ACHN (cell line): ENCODE measurements at places on chromosomes 4 and X.

DNA sequence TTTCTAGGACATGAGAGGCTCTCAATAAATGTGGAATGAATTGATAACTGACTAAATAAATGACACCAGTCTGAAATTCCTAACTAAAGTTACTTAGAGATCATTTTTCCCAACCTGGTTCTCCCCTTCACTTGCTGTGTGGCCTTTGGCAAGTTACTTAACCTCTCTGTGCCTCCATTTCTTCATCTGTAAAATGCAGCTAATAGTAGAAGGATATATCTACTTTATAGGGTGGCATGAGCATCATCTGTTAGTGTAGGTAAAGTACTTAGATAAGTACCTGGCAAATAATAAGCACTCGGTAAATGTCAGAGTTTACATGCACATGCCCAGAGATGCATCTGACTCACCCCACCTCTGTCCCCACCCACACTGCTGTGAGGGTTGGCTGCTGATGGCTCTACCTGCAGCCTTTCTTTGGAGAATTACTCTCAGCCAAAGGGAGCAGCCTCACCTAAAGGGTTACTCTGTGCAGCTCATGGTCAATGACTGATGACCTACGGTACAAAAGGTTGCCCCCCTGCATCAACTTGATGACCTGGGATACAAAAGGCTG, 139.3 kb downstream of the CHIC2 start:
- no peak for DNase-seq

DNA sequence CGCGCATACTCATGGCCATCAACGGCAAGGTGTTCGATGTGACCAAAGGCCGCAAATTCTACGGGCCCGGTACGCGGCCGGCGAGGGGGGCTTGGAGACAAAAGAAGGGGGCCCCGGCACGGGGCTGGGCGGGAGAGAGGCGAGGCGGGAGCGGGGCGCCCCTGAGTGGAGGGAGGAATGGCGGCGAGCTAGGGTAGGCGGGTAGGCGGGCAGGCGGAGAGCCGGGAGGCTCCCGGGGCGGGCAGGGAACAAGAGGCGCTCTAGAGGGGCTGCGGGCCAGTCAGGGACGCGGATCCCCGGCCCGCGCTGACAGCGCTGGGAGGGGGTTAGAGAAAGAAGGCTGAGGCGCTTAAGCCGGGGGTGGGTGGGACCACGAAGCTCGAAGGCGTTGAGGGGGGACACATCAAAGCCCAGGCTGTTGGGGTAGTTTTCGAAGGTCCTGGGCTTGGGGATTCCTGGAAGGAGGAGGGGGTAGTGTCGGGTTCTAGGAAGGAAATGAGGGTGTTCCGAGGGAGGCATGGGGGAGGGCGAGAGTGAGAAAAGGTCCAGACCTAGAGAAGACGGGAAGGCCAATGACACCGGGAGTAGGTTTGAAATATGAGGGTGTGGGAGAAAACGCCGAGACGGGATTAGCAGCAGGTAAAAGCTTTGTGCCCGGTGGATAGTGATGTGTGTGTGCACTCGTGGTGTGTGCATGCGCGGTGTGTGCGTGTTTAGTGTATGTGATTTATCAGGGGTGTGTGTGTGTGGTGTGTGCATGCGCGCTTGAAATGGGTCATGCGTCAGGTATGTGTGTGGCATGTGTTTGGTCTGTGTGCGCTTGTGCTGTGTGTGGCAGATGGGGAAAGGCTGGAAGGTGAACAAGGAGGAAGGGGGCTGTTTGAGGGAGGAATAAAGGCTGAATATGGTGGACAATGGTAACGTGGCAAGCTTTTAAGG, 807 bp downstream of the PGRMC1 start:
- peak; percentile 28 for DNase-seq

DNA sequence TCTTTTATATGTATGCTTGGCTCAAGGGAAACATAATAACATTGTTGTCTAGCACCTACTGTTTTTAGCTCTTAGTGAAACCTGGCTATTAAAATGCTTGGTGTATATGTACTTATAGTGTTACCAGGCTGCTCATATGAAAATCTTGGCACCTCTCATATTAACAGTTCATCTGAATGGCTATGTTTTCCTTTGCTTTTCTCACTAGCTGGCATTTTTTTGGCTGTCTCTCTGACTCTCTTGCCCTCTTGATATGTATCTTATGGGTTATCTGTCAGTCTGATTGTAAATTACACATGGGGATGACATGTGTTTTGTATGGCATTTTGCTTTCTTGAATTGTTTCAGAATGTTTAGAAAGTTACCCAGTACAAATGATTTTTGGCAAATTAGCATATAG, 158.0 kb downstream of the ARHGAP24 start:
- DNase-seq, result no peak

DNA sequence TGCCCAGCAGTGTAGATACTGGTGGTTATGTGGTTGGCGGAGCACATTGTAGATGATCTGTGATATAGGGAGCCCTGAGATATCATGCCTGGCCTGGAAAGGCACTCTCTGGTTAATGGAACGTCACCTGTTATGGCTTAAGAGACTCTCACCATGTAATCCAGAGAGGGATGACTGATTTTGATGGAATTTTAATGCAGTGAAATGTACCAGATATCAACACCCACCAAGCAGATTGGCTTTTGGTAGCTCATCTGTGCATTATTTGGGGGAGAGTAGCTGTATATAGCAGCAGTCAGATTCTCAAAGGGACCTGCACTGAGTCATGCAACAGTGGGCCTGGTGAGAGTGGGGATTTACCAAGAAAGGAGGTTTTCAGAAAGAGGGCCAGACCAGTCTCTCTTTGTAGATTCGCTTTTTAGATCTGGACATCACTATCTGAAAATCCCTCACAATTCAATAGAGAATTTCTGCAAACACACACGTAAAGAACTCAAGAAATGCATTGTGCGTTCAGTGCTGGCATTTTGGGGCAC, 17.3 kb downstream of the TSC22D3 start:
- DNase-seq, result no peak

DNA sequence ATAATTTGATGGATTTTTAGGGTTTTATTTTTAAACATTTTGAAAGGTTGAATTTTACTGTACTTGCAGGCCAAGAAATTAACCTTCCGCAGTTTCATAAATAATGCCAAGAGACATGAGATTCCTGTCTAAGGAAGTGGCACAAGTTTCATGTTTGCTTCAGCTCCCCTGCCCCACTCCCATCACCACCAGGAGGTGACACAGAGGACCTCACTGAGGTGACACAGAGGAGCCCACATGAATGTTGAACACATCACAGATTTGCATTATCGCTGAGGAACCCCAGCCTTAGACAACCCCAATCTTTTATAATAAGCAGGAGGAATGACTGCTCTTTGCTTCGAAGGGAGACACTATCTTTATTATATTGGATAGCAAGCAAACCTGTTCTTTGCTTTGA, 491.4 kb upstream of the ATOH1 start:
- no peak for DNase-seq

- no peak for DNase-seq
Observed at GRCh38 chr4:74934888-74935287, 2.0 kb downstream of the PARM1 start.

DNA sequence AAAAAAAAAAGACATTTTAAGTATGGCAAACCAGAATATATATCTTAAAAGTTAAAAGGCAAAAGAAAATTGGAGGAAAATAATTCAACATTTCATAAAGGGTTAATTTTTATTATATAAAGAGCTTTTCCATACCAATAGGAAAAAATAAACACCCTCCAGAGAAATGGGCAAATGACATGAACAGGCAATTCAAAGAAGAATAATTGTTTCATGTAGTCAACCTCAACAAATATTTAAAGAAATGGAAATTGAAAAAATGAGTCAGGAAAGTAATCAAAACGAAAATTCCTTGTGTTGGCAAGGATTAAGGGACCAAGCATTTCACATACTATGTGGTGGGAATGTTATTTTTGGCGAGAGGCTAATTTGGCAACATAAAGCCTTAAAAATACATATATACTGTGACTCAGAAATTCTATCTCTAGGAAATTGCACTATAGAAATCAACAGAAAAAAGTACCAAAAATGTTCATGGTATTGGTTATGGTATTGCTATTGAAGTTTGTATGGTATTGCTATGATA, 87.6 kb downstream of the HAUS3 start:
- no peak for DNase-seq
